ENCODE measurements at places on chromosomes 4 and X.

- DNase-seq = no peak
These were observed 32.4 kb upstream of the ZCCHC4 start for GRCh38 chr4:25280210-25280609.

DNA sequence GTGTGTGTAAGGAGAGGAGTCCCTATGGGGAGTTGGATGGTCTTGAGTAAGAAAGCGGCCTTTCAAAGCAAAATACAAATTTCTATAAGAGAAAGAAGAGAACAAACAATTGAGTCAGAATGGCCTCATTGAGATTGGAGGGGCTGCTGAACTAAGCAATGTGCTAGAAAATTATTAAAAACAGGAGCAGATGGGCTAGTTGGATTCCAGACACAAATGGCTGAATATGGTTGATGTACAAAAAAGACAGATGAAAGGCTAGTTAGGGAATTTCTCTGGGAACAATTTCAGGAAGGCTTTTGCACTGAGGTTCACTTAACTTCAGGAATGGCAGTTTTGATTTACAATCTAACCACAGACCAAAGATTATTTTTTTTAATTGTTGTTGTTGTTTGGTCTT, 1806.8 kb upstream of the TENM3 start:
- no peak for DNase-seq

DNA sequence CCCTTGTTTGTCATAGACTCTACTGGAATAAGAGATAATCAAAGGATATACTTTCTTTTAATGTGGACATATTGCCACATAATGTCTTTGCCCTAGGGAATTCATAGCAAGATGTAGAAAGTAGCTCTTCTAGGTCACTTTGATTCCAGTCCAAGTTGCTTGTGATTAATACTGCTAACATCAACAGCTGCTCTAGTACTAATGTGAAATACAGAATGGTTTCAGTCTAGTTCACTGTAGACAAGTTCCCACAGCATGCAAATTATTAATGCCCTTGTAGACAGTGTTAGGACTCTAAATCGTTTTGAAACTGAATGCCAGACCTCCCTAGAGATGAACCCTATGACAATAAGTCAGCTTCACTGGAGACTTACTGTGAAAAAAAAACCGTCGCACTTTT, 494.6 kb upstream of the ATOH1 start:
- no peak for DNase-seq

DNA sequence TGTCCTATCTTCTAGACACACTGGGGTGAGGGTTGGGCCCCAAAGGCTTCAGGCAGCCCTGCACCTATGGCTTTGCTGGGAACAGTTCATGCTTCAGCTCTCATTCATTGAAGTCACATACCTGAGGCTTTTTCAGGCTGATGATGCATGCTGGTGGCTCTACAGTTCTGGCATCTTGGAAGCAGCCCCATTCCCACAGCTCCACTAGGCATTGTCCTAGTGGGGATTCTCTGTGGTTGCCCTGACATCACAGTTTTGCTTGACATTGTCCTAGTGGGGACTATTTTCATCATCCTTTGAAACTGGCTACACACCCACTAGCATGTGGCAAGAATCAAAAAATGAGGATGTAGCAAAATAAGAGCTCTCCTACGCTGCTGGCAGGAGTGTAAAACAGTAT, 37.7 kb upstream of the C4orf17 start:
- no peak for DNase-seq

- no peak for DNase-seq
These were observed 313.2 kb downstream of the PACRGL start for GRCh38 chr4:21013501-21013900.

DNA sequence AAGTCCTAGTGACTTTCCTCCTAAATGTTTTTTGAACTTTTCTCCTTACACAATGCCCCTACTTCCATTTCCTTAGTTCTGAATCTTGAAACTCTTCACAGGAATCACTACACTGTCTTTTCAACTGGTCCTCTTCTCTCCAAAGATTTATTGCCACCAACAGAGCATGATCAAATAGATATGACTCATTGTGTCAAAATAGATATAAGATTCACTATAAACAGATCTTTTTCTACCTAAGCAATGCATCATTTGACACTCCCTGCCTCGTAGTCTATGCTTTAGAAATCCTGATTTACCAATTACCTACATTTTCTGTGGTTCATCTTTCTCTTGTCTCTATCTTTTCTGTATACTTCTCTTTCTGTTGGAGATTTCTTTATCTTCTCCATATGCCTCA, 789.6 kb upstream of the SLIT2 start:
- DNase-seq = no peak

GRCh38 chr4:21827575-21827974, 121.0 kb downstream of the KCNIP4 start:
- DNase-seq = no peak

- DNase-seq = no peak
These were observed 65.1 kb downstream of the ARHGAP6 start for GRCh38 chrX:11600578-11600977.

- DNase-seq = no peak
These were observed 436.2 kb downstream of the FAT4 start for GRCh38 chr4:125750828-125751466.

- no peak for DNase-seq
These were observed 451.8 kb upstream of the PCDH7 start for GRCh38 chr4:30268370-30268769.

DNA sequence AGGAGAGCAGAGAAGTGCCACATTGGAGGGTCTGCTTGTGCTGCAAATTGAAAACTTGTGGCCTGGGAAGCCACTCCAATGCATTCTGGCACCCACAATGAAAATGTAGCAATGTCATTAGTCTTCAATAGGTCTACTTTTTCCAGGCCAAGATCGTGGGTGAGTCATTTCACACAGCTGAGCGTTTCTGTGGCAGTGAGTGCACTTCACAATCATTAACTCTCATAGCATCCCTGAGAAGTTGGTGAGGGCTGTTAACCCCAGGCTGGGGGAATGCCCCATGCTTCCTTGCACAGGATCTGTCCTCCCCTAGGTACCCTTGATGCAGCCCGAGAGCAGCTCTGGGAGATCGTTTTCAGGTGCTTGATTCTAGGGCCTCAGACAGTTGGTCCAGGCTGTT, 196.8 kb upstream of the ATP6AP2 start:
- no peak for DNase-seq

DNA sequence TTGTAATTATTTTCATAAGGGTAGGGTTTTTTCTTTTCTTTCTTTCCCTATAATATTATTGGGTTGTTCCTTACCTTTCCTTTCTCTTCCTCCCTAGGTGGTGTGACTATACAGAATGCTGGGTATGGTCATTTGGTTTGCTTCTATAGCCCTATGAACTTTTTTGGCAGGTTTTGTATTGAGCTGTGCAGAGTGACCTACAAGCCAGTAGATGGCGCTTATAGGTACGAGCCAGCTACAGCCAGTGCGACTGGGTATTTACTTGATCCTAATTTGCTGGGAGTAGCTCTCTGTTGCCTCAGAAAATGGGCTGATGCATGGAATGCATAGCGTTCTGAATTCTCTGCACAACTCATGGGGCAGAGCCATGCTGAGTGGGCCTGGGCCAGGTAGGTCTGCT, 423.3 kb downstream of the MAGEE1 start:
- DNase-seq = peak; percentile 0
